A549 (cell line): ENCODE measurements at places on chromosomes 12 and 14. TPM values are rescaled to one million over a fixed set of nuclear protein-coding genes. Genes with fewer than 3 reads are reported as not detected.

GRCh38 chr12:116323406-116324386 is 46.2 kb upstream of the MED13L start:
- no peak for DNase-seq

SLC25A47 gene
- not detected in 3 replicates for polyA plus RNA-seq

KRT78 gene
- 0.12 TPM in 2 of 3 replicates, not detected in the other for polyA plus RNA-seq

- no peak for DNase-seq
These were observed 39.9 kb downstream of the MAX start for GRCh38 chr14:65062096-65063075.

SLC17A8 gene
- 0.03 TPM in 2 of 3 replicates, not detected in the other for polyA plus RNA-seq

DNA sequence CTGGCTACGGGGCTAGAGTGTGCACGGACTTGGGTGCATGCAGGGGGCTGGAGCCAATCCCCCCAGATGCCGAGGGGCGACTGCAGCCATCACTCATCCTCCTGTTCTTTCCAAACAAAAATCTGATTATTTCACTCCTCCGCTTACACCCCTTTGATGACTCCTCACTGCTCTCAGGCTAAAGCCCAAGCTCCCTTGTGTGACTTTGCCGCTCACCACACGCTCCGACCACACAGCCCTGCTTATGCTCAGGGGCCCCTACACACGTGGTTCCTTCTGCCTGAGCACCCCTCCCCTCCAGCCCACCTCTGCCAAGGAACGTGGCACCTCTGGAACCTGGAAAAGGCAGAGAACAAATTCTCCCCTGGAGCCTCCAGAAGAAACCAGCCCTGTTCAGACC is 13.7 kb downstream of the CHFR start:
- no peak for DNase-seq

MYO1H gene
- polyA plus RNA-seq: not detected in 3 replicates

DNA sequence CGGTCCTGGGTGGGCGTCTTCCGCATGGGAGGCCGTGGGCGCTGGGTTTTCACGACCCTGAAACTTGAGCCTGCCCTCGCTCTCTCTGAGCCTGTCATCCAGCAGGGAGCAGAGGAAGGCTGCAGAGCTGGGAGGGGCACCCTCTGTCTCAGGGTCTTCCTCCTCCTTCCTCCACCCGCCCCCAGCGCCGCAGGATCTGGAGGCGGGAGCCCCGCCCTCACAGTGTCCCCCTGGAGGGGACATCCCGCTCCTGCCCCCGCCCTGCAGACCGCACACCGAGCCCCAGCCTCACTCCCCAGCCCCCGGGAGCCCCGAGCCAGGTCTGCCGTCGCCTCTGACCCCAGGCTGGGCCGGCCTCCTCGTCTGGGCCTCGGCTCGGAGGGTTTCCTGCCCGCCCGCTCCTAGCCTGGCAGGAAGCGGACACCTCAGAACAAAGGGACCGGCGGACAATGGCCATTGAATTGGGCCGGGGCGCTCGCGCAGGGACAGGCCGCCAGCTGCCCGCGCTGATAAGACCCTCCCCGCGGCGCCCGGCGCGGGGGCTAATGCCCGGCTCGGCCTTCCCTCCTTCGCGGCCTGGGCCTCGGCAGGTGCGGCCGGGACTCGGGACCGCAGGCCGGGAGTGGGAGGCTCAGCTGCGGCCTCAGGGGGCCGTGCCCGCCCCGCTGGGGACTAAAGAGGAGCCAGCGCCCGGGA is 15.3 kb upstream of the NUDT14 start:
- no peak for DNase-seq

SPTB gene
- polyA plus RNA-seq: 1.4 to 2.1 TPM (median 1.9 TPM) in 3 replicates

TDRD9 gene
- polyA plus RNA-seq: not detected in 3 replicates

PLCZ1 gene
- polyA plus RNA-seq: not detected in 3 replicates

DNA sequence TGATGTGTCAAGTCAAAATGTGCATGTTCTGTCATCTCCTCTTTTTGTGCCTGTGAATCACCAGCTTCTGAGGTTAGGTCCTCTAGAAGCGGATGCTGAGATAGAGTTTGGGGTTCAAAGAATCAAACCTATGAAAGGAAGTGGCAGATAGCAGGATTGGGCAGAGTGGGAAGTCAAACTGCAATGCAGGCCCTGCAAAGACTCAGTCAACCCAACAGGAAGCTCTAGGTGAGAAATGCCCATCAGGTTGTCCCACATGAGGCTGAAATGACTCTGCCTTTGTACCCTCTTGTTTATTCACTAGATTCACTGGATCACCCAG is 4.5 kb upstream of the MIA2 start:
- no peak for DNase-seq

DNA sequence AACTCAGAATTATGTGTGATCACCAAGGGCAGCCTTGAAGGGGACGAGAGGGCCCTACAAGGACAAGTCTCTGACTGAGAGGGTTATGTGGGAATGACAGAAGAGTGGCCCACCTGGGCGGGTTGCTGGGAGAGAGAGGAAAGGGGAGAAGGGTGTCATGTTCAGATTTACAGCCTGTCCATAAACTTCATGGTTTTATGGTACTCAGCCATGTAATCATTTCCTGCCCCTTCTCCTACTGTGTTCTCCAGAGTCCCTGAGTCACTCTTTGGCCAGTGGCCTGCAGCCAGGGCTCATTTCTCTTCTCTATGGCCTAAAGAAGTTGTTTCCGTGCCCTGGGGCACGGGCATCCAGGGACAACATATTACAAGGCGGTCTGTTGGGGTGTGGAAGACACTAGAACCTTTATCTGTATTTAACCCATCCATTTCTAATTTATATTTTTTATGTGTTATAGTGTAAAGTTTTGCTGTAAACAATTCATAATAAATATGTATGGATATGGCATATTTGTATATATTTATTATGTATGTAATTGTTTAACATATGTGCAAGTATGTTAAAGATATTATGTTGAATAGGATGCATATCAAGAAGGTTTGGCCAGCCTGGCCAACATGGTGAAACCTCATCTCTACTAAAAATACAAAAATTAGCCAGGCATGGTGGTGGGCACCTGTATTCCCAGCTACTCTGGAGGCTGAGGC is 26.9 kb downstream of the DDX47 start:
- DNase-seq: peak; percentile 67

DNA sequence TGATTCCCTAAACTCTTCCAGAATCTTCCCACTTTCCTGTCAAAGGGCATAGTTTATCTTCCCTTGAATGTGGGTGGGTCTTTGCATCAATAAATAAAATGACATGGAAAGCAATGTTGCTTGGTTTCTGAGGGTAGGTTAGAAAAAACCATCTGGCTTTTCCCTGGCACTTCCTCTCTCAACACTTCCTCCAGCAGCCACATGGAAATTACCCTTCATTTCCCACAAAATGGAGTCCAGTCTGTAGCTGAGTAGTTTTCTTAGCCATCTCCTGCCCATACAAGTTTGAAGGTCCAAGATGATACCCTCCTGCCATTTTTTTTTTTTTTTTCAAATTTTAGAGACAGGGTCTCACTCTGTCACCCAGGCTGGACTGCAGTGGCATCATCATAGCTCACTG is 11.1 kb upstream of the NDUFA12 start:
- peak; percentile 3 for DNase-seq

HCAR3 gene
- polyA plus RNA-seq: 0.04 TPM in 1 of 3 replicates, not detected in the others

GRCh38 chr12:114686773-114687500 is 3.0 kb upstream of the TBX3 start:
- DNase-seq: no peak

DNA sequence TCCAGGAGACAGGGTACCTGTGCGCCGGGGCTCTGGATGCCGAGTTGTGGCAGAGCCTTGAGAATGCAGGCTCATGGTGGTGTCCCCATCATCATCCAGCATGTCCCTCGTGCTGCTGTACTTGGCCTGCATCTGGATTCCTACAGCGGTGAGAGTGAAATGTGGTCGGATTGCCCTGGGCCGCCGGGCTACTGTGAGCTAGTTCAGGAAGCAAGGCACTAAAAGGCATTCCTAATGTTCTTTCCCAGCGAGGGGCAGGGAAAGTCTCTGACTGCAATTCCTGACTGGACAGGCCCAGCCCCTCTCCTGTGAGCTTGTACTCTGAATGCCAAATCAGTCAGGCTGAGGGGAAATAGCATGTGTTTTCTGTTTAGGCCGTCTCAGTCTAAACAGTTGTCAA is at the start of gene CLEC1A:
TSS of gene CLEC1A (minus strand) at position 195 of the 400 bp plus-strand sequence. CDS start at position 132, 63 bp downstream.
- no peak for DNase-seq

DNA sequence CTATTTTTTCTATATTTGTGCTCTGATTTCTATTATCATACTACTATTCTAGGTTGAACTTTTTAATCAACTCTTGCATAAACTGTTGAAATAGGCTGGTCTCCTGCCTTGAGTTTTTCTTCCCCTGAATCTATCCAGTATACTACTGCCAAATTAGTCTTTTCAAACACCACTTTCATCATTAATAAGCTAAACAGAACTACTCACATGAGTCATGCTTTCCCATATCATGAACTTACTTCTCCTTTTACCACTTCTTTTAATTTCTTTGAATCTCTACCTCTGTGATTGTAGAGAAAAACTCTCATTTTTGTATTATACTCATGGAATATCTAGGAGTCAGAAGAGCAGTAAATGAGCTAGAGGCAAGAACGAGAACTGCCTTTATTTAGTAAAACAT is 340.3 kb upstream of the PDE3A start:
- DNase-seq: no peak

- DNase-seq: no peak
These were observed 528.2 kb downstream of the SLC6A15 start for GRCh38 chr12:84384384-84384783.

DNA sequence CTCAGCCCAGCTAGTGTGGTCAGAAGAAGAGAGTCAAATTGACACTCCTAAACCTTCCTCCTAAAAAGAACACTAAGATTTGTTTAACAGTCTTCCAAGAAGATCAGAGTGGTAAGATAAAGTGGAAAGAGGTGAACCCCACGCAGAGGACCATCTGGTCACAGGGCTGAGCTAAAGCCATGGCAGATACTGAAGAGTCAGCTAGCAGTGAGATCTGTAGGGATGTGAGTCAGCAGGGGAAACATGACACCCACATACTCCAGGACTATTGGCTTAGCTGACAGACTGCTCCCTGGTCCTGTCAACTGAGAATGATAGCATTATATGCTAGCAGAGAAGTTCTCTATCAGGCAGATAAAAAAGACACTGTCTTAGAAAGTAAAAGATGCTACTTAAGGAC is 269.4 kb upstream of the ALG10 start:
- no peak for DNase-seq

DNA sequence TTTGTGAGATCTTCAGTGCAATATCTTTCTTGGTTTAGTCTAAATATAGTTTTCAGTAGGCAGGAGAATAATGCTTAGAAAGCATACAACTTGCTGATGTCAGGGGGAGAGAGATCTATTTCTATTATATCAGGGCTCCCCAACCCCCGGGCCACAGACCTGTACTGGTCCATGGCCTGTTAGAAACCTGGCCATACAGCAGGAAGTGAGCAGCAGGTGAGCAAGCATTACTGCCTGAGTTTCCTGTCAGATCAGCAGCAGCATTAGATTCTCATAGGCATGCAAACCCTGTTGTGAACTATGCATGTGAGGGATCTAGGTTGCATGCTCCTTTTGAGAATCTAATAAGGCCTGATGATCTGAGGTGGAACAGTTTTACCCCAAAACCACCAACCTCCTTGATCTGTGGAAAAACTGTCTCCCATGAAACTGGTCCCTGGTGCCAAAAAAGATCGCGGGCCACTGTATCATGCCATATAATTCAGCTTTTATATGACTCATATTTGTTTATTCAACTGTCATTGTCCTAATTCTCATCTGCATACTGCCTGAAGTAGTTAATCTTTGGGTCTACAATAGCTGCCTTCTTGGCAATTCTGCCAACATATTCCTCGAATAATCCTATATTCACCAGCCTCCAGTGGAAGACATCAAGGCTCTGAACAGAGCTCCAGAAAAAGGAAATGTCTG is 163.6 kb upstream of the DYRK2 start:
- no peak for DNase-seq

- DNase-seq: no peak
These were observed 158.2 kb upstream of the NTF3 start for GRCh38 chr12:5273709-5274108.

AICDA gene
- polyA plus RNA-seq: 0.05 to 0.16 TPM (median 0.05 TPM) in 3 replicates
